Activated T-cell treated with anti-CD3 and anti-CD28 coated beads for 4 hours (primary cell): ENCODE measurements at places on chromosomes 5 and 9.

GRCh38 chr9:123132696-123133095, 99.2 kb downstream of the GPR21 start:
- DNase-seq = no peak

DNA sequence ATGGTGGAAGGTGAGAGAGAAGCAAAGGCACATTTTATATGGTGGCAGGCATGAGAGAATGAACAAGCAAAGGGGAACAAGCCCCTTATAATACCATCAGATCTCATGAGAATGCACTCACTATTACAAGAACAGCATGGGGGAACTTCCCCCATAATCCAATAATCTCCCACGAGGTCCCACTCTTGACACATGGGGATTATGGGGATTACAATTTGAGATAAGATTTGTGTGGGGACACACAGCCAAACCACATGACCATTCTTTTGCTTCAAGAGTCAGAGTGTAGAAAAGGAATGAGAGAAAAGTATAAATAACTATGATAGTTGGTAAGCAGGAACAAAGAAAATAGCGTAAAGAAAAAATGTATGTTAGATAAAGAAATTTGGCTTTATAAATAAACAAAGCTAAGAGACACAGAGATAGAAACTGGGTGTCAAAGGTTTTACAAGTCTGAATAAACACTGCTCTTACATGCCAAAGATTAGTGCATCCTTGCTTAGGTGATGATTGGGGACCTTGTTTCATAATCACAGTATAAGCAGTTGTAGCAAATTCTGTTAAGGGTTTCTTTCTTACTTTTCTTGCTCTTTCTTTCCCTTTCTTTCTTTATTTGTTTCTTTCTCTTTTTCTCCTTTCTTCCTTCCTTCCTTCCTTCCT, 91.9 kb upstream of the PAPPA start:
- DNase-seq = no peak

DNA sequence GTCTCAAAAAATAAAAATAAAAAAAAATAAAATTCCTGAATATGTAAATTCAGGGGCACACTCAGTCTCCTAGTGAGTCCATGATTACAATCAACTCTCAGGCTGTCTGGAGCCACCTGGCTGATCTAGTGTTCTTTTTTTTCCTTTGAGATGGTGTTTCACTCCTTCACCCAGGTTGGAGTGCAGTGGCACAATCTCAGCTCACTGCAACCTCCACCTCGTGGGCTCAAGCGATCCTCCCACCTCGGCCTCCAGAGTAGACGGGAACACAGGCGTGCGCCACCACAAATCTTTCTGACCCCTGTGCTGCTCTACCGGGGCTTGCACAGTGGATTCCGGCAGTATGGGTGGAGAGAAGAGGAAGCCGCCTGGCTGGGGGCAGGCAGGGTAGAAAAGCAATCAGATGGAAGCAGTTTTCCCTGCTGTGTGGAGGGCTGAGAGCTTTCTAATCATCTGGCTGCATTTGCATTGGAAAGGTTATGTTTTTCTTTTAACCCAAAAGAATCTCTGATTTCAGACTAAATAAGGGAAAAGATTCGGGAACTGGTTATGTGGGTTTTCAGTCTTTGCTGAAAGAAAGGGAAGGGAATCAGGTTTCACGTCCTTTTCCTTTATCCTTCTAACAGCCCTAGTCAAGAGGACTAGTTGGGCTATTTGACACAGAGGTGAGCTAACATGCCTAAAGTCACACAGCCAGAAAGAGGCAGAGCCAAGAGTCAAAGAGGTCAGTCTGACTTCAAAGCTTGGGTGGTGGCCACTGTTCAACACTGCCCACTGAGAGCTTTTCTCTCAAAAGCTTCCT, 26.3 kb upstream of the CORO2A start:
- no peak for DNase-seq

- DNase-seq = no peak
Observed at GRCh38 chr9:121871431-121872025, 220.1 kb downstream of the DAB2IP start.

- DNase-seq = no peak
Observed at GRCh38 chr5:86565197-86565789, 52.4 kb upstream of the COX7C start.

- DNase-seq = no peak
Observed at GRCh38 chr5:88488561-88488960, 219.9 kb upstream of the TMEM161B start.

DNA sequence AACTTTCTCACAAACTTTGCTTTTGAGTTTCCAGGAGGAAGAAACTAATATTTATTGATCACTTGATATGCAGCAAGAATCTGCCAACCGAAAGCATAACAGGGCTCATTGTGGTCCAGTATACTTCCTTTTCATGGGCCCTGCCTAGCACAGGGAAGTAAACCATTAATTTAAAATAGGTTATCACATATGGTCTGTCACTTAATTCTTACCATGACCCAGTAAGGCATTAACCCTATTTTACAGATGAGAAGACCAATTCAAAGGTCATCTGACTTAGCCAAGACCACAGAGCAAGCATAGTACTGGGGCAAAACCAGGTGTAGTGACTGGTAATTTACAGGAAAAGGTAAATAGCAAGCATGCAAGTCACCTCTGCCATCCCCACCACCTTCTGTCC, 336.9 kb upstream of the DMAC1 start:
- no peak for DNase-seq

DNA sequence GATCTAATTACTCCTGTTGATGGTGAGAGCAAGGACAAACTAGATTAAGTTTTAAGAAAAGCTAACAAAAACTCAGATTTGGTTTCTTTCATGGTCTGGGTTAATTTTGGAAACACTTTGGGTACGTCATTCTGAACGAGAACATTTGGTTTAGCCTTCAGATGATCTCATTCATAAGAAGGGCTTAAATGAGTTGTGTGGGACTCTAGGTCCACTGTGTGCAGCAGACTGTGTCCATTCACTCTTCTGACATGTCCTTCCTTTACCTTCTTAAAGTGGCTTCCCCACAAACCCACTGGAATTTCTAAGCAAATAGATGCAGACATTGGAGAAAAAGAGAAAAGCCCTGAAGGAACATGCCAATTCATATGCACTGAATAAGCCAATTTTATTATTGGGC, 96.8 kb downstream of the FBXO4 start:
- DNase-seq = no peak

GRCh38 chr9:37951671-37952449, 47.9 kb upstream of the SLC25A51 start:
- DNase-seq = no peak

- DNase-seq = no peak
Observed at GRCh38 chr9:131366761-131367401, 27.0 kb upstream of the PRRC2B start.

GRCh38 chr5:138657360-138657759, 82.2 kb upstream of the HSPA9 start:
- no peak for DNase-seq

DNA sequence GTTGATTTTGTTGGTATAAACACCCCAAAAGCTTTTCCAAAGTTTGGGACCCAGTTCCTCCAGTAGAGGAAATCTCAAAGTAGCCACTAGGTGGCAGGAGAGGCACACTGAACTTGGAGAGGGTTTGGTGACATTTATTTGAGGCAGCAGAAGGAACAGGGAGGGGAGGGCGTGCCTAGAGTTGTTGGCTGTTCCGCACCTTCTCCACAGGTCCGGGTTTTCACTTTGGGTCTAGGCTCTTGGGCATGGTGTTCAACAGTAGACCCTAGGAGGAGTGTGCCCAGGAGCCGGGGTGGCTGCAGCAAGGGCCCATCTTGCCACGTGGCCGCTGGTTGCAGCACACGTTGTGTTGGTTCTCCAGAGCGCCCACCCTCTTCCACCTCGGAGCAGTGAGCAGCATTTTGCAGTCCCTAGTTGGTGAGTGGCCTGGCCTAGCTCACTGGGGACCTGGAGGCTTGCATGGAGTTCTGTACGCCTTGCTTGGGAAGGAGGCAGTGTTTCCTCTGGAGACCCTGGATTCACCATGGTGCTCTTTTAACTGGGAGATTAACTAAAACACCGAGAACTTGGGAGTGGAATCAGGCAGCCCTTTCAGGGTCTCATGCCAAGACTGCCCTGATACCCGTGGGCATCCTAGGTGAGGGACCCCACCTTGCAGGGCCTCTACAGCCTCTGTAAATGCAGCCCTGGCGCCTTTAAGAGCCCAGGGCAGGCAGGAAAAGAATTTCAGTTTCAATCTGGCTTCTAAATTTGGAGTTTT, 28.2 kb downstream of the PTPA start:
- peak; percentile 75 for DNase-seq

DNA sequence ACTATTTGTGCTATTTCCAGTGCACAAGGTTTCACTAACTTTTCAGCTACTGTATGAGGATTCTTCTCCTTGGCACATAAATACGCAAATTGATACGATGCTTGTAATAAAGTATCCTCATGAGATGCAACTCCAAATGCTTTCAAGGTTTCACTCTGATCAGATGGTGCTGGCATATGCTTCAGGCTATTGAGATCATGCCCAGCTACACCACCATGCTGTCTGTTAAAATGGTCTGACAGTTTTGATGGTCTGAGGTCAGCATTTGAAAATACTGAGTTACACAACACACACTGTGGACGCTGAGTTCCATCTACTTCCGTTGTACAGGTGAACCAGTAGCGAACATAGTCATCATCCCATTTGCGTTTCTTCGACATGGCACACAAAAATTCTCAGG, 4.7 kb downstream of the FAM200C start:
- no peak for DNase-seq

DNA sequence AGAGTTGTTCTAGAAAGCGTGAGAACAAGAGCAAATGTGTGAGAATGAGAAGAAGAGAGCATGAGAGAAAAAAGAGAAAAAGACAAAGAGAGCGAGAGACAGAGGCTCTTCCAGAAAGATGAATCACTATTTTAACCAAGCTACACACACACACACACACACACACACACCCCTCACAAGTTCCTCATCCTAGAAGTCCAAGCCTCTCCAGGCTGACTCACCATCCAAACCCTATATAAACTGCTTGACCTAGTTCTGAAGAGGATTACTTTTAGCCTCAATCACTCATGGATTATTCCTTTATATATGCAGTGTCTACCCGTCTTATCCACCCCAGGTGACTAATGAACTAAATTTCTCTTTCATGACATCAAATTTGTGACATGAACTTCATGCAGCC, 37.6 kb downstream of the C9orf57 start:
- DNase-seq = no peak

DNA sequence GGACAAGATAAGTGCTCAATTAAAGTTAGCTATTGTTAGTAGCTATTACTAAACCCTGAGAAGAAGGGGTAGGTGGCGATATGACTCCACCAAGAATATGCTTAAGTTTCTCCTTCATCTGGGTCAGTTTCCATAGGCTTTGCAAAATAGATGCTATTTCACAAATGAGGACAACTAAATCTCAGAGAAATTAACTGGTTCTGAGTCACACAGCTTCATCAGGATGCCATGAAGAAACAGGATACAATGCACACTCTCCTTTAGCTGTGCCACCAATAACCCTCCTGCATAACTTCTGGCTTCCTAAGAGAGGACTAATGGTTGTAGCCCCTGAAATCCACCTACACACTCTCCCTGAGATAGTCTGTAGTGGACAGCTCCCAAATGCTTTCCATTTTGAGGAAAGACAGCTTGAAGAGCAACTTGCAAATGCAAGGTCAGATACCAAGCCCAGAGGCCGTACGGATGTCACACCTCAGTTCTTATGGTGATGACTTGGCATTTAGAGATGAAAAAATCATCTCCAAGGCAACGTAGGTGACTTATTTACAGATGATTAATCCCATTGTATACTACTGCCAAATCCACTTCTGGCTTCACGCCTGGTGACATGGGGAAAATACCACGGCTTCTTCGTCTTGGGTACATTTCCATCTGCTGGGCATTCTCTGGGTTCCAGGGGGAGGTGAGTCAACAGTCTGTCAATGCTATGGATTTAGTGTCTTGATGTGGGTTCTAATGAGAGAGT, 251.4 kb upstream of the IL12B start:
- no peak for DNase-seq

DNA sequence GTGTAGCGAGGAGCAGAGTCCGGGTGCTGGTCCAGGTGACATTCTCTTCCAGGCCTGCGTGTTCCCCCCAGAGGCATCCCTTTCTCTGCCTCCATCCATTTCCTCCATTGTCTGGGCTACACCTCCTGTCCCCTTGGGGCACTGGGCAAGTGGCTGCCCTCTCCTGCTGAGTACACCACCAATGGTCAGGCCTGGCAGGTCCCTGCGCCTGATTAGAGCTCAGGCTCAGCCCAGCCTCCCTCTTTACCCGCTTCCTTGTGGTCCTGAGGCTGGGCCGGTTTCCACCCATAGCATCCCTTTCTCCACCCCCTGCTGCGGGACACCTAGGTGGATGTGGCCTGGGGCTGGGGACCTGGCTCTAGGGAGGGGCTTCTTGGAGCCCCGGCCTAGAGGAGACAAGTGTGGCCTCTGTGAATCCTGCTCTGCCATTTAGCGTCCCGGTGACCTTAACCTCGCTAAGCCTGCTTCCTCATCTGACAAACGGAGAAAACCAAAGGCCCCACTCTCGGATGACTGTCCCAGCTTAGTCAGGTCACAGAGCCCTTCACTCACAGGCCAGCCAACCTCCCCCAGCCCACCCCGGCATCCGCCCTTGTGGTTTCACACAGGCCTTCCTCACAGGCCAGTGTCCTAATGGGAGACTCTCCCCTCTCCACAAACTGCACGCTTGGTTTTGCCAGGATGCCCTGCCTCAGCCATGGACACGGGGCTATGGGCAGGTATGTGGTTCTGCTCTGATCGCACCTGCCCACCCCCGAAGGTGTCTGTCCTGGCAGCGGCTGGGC, 12.9 kb downstream of the DOLPP1 start:
- no peak for DNase-seq

GRCh38 chr9:134770972-134771971, 109.3 kb upstream of the FCN2 start:
- DNase-seq = no peak

- no peak for DNase-seq
Observed at GRCh38 chr5:179244044-179244443, 101.2 kb downstream of the ADAMTS2 start.

- no peak for DNase-seq
Observed at GRCh38 chr9:7033076-7034045, 275.6 kb downstream of the KDM4C start.

GRCh38 chr5:138468133-138468965, 3.1 kb downstream of the EGR1 start:
- DNase-seq = no peak

GRCh38 chr9:89418882-89419640, 78.9 kb downstream of the SEMA4D start:
- peak; percentile 63 for DNase-seq

GRCh38 chr5:72015103-72015548, 92.1 kb upstream of the MAP1B start:
- DNase-seq = no peak

- DNase-seq = no peak
Observed at GRCh38 chr9:79917421-79917820, 345.7 kb downstream of the TLE4 start.

DNA sequence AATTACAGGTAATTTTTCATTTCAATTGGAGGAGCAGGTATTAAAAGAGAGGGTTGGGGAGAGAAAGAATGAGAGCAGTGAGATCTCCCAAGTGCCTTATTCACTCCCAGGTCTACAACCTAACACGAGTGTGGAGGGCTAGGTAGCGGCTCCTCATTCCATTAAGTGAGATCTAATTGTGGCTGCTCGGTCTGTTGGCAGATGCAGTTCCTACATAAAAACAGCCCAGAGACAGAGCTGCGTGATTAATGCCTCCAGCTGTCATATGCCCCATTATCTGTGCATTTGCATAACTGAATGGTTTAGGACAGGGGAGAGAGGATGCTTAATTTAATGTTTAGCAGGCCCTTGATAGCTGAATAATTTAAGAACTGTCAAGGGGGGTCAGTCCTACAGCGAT, 100.5 kb downstream of the PSAT1 start:
- no peak for DNase-seq
